Left renal cortex interstitium (tissue), 4 donors: ENCODE measurements at places on chromosomes 3 and 15. TPM values are rescaled to one million over a fixed set of nuclear protein-coding genes. Genes with fewer than 3 reads are reported as not detected.

DNA sequence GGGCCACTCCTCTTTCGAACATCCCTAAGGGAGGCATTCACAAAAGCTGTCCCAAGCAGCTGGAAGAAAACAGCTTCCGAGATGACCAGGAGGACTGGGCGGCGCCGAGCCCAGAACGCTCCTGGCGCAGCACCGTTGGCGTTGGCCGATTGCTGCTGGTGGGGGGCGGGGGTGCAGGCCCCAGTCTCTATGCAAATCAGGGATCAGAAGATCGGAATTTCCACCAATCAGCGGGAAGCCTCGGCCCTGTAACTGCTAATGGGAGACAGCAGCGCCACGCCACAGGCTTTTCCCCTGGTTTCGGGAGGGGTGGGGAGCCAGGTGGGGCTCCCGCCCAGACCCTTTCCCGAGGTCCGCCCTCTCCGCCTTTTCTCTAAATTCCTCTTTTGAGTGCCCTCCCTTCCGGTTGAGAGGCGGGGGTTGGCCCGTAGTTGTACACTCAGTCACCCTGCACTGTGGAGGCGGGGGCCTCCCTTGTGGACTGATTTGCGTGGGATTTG, 27.0 kb downstream of the HMCES start:
- DNase-seq: peak; percentile 69

GRCh38 chr15:77864211-77865105, 213.1 kb downstream of the TBC1D2B start:
- DNase-seq: no peak

DNA sequence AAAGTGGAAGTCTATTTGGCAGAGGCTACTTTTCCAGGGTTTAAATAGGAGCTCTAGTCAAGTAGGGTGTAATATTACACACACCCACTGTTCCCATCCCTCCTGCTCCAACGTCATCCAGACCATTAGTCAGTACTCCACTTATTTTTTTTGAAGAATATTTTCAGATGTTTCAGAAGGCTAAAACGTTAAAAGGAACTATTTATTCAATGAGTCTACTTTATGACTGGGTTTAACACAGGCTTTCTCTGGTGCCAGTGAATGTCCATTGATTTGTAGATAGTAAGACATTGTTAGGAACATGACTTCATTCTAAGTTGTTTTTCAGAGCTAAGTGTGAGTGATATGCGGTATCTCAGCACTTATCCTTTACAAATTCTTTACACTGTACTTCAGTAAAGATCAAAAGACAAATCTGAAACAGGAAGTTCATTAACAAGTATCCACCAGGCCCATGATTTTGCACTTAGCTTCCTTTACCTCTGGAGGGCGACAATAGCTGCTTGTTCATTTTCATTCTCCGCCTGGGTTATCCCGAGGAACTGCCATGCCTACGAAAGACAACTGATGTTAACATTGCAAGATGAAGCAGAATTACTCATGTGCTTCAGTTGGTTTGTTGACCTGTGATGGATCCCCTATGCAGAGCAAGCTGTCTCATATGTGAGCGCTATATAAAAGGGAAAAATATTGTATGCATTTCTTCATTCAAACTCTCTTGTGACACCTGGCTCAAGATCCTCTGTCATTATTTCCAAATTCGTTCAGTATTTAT, 158.7 kb downstream of the USP13 start:
- DNase-seq: peak; percentile 34

DNA sequence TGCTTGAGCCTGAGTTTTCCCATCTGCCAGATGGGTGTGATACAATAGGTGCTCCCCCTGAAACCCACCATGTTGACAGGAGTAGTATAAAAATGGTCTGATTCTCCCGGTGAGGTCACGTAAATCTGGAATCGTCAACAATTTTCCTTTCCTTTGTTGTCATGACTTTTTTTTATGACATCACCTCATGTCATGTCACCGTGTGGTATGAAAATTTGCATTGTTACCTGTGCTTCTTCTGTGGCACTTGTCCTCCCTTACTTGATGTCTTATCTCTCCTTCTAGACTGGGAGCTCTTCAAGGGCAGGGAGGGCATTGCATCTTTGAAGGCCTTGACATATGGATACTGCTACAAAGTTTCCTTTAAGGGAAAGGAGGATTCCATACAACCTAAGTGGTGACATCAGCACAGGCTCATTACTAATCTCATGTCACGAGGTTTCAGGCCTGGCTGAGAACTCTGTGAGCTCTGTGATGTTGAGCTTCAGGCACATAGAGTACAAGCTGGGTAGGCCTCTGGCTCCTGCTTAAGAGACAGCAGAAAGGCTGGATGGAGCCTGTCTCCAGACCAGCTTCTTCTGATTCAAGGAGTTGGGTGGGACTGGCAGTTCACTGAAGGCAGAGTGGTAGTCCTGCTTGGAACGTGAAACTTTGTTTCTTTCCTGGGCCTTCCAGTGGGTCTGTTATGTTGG, 66.3 kb downstream of the LPP start:
- DNase-seq: no peak

GRCh38 chr3:151135541-151136337, 50.3 kb downstream of the MED12L start:
- DNase-seq: no peak

DNA sequence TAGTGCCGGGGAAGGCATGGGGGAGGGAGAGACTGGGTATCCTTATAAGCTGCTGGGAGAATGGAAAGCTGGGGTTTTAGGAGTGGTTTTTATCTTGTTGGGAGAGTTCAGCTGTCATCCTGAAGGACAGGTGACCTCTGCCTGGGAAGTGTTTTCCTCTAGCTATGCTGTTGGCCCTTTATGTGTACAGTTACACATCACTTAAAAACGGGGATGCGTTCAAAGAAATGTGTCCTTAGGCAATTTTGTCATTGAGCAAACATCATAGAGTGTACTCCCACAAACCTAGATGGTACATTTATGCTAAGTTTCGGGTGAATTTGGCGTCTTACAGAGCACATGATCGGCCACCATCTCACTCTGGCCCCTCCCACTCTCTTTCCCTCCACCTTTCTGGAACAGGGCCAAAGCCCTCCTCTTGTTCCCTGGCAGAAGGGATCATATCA, 164.3 kb upstream of the NUDT16 start:
- no peak for DNase-seq

DNA sequence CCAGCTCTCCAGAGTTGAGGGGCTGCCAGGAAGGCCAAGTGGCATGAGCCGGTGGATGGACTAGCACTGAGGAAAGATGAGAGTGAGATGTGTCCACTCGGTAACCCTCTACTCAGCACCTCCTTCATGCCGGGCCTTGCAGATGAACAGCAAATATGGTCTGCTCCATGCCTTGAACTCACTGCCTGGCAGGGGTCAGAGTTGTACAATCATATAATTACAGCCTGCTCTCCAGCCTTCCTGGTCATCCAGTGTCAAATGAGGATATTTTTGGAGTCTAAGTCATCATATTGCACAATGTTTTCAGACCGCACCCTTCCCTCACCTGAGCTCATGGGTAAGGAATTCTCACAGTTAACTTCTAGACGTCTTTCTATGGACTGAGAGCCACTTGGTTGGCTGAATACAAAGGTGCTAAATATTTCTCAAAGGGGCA, 4.9 kb downstream of the MGLL start:
- no peak for DNase-seq

FBXL2 gene
- polyA plus RNA-seq: 33.3 TPM

GRCh38 chr3:197487911-197488391, 67.8 kb downstream of the BDH1 start:
- no peak for DNase-seq

KLF15 gene
- 14.2 TPM for polyA plus RNA-seq

GRCh38 chr15:60912984-60913697, 316.0 kb downstream of the RORA start:
- no peak for DNase-seq

DNA sequence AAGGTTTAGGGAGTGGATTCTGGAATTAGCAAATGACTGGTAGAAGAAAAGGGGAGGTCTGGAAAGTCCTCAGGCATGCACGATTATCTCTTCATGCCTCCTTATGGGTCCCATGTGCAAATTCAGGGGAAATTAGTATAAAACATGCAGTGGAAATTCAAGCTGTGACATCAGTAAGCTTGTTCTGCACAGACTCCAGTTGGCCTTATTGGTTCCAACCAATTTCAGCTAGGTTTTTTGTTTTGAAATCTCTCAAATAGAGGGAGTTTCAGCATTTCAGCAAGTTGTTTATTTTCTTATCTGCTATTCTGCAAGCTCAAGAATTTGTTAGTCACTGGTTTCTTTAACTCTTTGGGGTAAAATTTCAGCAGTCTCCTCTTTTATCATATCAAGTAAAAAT, 774 bp upstream of the TMCO5A start:
- DNase-seq: no peak
